Stimulated activated CD8-positive, alpha-beta memory T cell treated with anti-CD3 and anti-CD28 coated beads, Interleukin-15, amount 100 ng/mL, for 48 hours (primary cell): ENCODE measurements at places on chromosomes 1 and 21.
A peak's percentile ranks its signal among the peaks of the same experiment; 100 is the strongest.

GRCh38 chr1:82795508-82796149, 994.9 kb downstream of the ADGRL2 start:
- no peak for DNase-seq

- no peak for DNase-seq
These were observed 11.5 kb downstream of the MCL1 start for GRCh38 chr1:150567717-150568593.

GRCh38 chr1:6033986-6034749, 11.5 kb upstream of the KCNAB2 start:
- DNase-seq = no peak

DNA sequence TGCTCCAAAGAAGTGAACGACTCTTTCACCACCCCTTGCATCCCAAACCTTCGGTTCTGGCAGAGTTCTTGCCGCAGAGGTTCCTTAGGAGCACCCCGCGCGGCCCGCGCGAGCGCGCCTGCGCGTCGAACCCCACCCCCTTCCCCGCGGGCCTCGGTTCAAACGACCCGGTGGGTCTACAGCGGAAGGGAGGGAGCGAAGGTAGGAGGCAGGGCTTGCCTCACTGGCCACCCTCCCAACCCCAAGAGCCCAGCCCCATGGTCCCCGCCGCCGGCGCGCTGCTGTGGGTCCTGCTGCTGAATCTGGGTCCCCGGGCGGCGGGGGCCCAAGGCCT, at the start of gene C1orf56:
TSS of gene C1orf56 (plus strand) at position 161 of the 334 bp plus-strand sequence. CDS start at position 258, 97 bp downstream.
- peak; percentile 52 for DNase-seq

GRCh38 chr1:34455121-34455520, 278.4 kb downstream of the C1orf94 start:
- DNase-seq = no peak

- no peak for DNase-seq
These were observed 95.3 kb upstream of the KIAA0040 start for GRCh38 chr1:175287849-175288248.

DNA sequence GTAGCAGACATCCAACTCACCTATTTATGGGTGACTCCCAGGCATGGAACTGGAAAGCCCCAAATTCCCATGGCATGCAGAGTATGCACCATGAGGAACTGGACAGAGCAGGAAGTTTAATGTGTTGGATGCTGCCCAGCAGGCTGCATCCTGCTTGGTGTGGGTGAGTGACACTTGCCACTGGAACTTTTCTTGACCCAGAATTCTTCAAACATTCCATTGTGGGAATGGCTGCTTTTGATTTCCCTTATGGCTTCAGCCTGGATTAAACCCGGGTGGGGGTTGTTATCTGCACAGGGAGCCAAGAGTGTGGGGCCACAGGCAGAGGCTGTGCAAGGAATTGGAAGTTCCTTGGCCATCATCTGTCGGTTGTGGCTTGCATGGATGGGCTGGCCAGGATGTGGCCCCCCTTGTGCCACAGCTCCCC, 26.9 kb upstream of the BACE2 start:
- DNase-seq = no peak

- no peak for DNase-seq
These were observed 7.3 kb downstream of the SKI start for GRCh38 chr1:2235300-2235998.

DNA sequence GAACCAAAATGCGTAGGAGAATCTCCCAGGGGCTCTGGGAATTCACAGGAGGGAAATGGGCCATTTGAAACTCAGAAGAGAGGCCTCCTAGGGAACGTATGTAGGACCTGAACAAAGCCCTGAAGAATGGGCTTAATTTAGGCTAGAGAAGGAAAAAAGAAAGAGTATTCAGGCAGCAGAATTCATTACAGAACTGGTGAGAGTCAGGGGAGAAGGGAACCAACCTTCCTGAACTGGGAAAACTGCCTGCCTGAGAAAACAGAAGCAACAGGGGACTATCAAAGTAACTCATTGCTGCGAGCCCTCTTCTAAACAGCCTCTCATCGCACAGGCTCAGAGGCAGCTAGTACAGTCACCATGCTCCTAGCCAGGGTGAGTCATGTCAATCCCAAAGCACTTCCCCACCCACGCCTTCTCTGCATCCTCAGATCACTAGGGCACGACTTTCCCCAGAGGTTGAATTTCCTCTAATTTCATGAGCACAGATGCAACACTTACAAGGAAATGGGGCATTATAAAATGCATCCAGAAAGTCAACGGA, 98.1 kb downstream of the ADSS2 start:
- DNase-seq = peak; percentile 27

GRCh38 chr1:233240829-233241682, 54.5 kb downstream of the PCNX2 start:
- DNase-seq = no peak

DNA sequence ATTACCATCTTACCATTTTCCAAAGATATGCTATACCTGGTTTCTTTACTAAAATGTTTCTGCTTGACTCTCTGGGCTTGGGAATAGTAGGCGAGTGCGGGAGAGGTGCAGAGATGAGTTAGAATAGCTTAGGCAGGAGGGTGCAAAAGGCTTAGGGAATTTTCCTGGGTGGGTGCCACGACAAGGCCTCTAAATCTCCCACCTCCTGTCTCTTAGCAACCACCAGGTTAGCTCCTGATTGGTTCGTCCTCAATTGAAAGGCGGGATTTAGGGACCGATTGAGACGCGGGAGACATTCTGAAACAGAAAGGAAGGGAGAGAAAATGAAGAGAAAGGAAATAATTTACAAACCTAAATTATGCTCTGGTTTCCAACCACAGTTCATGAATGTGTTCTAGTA, 3.1 kb downstream of the ACKR1 start:
- no peak for DNase-seq

DNA sequence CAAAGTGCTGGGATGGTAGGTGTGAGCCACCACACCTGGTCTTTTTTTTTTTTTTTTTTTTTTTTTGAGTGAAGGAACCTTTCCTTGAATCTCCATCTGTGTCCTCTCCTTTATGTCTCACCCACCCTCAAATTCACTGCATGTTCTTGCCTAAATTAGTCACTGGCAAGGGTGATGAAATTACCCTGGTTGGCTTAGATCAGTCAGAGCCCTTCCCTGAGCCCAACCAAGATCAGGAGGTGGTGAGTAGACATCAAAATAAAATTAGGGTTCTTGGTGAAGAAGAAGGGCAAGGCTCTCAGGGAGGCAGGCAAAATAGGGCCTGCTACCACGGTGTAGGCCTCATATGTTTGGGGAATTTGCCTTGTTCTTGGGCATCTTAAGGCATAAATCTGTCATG, 5.3 kb upstream of the TNN start:
- DNase-seq = no peak

DNA sequence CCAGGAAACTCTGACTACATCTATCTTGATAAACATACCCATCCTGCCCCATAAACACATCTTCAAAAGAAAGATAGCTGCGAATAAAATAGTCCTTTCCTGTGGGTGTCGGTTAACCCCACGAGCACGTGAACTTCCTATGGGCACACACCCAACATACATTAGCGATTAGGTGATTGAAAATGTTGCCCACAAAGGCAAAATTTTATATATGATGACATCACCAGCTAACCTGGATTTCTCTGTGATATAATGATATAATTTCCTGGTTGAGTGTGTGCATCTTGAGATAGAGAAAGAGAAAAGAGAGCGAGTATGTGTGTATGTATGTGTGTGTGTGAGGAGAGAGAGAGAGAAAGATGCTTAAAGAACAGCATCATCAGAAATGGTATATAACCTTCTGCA, 296.1 kb downstream of the PTPRC start:
- DNase-seq = peak; percentile 18

DNA sequence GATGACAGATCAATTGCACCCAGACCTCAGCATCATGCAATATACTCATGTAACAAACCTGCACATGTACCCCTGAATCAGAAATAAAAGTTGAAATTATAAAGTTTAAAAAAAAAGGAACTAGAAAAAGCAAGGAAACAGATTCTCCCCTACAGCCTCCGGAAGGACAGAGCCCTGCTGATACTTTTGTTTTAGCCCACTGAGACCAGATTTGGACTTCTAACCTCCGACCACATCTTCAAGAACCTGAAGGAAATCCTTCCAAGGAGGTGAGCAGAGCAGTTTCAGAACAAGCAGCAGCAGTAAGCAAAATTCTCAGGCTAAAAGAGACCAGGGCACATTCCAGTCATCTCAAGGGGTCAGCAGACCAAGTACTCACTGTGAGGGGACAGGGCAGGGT, 54.5 kb downstream of the TM2D1 start:
- DNase-seq = no peak

- DNase-seq = no peak
These were observed 563.5 kb downstream of the PTPRC start for GRCh38 chr1:199202331-199202730.

DNA sequence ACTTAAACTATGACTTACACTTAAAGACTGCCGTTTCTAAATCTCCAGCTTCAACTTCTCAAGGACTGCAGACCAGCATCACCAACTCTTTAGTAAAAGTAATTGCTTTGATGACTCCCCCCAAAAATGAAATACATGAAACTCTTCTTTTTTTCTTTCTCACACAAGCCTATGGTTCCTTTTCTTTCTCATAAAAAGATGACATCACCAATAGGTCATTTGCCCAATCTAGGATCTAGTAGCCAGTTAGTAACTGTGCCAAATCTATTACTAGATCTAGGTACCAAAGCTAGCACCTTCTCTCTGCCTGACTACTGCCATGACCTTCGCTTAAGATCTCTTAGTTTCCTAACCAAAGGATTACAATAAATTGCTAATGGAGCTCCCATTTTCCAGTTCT, 1266.0 kb upstream of the ADGRL4 start:
- DNase-seq = no peak

DNA sequence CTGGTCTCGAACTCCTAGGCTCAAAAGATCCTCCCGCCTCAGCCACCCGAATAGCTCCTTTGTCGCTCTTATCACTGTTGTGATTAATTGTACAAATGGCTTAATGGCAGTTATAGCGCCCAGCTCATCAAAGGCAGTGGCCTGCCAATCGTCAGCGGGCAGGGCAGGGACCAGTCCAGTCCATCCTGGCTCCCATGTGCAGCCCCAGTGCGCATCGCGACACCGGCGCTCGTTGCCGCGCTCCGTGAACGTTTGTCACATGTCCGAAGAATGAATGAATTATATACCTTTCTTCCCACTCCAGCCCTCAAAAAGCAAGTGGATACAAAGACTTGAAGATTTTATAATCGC, 18.4 kb downstream of the MTX1 start:
- peak; percentile 61 for DNase-seq

DNA sequence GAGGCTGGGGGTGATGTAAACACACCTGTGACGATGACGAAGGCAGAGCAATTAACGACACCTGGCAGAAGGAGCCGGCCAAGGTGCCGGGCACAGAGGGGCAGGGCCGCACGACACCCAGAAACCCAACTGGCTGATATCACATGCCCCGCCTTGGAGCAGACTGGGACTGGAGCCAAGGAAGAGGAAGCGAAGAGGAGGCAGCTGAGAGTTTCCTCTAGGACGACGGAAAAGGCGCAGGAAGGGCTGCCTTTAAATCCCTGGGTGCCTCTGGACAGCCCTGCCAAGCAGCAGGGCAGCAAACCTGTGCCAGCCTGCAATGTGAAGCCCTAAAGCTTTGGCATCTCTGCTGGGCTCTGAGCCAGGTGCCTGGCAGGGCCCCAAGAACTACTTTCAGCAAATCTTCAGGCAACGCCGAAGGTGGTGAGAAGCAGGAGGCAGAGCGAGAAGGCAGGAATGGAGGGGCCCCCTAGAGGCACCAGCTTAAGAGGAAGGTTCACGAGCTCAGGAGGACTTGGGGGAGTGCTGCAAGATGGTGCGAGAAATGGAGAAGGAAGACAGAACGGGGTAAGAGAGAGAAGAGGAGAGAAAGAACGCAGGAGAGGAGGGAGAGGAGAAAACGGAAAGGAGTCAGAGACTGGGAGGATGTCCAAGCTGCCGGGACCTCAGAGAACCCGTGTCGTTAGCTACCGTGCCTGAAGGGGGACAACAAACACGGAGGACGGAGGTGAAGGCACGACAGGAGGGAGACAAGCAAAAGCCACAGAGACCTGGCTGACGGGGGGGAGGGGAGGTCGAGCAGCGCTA, 25.3 kb upstream of the PEF1 start:
- no peak for DNase-seq

GRCh38 chr1:222464841-222465210, 83.1 kb downstream of the HHIPL2 start:
- peak; percentile 34 for DNase-seq

- no peak for DNase-seq
These were observed 56.8 kb downstream of the PLD5 start for GRCh38 chr1:242467556-242468145.

DNA sequence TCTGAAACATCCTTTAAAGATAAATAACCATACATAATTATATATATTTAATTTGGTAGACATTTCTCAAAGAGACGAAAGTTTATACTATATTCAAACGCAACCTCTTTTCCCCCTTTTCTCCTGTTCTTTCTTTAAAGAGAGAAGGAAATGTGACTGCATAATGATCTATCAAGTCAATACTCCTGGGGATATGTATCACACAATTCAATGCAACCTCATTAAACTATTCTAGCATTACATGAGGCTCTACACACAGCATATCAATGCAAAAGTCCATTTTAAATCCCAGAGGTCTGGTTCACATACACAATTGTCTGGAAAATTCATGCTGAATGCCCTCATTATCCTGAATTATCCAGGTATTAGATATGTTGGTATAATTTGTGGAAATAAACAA, 330.7 kb downstream of the LMX1A start:
- no peak for DNase-seq

- DNase-seq = no peak
These were observed 8.9 kb upstream of the ZRANB2 start for GRCh38 chr1:71089536-71090270.

GRCh38 chr1:116415699-116416533, 42.9 kb downstream of the ATP1A1 start:
- no peak for DNase-seq

DNA sequence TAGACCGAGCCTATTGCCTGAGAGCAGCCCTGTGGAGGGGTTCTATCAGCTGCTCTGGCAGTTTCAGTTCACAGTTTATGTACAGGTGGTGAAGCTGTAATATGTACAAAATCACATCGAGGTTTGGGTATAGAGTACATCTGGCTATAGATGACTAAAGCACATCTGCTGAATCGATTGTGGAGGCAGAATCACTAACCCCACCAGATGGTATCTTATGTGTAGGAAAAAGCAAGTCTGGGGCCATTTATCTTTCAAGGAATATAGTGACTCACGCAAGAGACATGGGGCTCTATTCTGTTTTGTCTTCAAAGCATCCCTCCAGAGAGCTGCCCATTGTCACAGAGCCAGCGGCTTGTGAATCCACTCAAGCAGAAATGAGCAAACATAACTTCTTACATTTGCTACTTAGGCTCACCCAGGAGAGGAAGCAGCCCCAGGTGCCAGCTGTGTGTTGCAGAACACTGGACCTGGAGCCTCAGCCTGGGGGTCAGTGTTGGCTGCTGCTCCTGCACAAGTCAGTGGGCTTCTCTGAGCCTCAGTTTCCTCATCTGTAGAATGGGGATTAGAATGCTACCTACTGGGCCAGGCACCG, 21.3 kb downstream of the MIIP start:
- no peak for DNase-seq

- no peak for DNase-seq
These were observed 28.6 kb upstream of the PLCH2 start for GRCh38 chr1:2447276-2448097.

GRCh38 chr1:201085902-201086735, 26.1 kb downstream of the CACNA1S start:
- peak; percentile 9 for DNase-seq
